SHP77 treated with DMSO at 0.1 percent for 48 hours (cell line): ENCODE measurements at places on chromosomes 2 and 18.

GRCh38 chr2:175097297-175097696 is 70.7 kb downstream of the ATF2 start:
- DNase-seq: no peak

GRCh38 chr18:8423051-8423557 is 186.1 kb upstream of the RAB12 start:
- no peak for DNase-seq

DNA sequence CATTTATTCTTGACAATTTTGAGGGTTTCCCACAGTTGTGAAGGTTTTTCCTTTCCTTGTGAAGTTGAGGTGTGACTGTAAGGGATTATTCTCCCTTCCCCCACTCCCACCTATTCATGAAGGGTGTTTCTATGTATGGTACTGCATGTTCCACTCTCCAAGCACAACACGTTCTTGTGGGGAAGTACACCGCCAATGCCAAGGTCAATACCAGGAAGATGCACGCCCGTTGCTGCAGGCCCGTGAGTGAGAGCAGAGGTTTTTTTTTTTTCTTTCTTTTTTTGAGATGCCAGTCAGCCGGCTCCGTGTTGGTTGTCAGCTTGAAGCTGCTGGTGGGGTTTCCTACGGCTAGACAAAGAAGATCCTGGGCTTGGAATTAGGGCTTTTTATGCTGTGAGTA is 38.6 kb upstream of the EPHA4 start:
- DNase-seq: no peak

DNA sequence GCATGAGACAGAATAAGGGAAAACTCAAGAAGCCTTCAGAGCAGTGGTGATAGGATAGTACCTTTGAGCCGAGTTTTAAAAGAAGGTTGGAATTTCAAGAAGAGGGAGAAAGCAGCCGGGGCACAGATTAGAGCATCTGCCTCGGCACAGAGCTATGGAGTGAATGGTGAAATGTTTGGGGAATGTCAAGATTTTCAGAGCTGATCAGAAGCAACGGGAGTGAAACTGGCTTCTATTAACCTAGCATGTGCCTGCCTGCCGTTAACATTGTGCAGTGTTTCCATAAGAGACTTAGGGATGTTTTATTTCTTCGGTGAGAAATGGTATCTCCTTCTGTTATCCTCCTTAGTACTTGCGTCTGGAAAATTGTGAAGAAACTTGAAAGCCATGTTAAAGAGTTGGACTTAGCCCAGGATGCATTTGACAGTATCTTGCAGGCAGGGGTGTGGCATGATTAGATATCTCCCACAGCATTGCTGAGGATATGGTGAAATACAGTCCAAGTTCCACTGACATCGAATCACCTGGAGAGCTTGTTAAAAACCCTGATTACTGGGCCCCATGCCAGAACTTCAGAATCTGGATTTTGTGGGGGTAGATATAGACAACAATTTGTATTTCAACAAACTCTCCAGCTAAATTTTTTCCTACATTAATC is 96.8 kb upstream of the PPP1CB start:
- DNase-seq: no peak

DNA sequence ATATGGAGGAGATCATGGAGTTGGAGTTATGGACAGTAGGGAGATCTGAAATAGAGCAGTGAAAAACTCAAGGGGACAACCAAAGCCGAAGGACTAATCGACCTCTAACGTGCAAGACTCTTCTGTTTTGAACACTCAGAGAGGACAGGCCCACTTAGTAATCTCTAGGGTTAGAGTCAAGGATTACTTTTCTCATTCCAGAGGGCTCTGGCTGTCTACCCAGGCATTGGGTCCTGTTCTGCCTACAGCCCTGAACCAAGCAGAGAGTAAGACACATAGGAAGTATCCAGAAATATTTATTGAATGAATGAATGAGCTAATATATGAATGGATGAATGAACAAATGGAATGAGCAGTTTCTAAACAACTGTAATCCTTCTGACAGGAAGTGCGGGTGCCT is 50.3 kb upstream of the PKDCC start:
- no peak for DNase-seq

GRCh38 chr18:27235218-27235870 is 50.2 kb upstream of the CHST9 start:
- DNase-seq: no peak

DNA sequence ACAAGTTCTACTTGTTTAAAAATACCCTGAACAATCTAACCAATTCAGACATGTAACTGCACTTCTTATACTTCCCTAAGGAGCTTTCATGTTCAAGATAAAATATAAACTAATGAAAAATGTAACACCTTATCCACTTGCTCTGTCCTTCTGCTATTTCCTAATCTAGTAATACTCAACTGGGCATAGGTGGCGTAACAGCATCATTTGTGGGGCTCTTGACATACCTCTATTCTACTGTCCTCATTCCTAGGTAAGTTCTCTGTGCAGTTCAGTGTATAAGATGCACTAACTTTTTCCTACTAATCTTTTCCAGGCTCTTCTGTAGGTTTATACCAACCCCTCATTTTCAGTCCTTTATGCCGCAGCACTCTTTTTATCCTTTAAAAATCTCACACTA is 36.7 kb downstream of the PRKD3 start:
- no peak for DNase-seq

DNA sequence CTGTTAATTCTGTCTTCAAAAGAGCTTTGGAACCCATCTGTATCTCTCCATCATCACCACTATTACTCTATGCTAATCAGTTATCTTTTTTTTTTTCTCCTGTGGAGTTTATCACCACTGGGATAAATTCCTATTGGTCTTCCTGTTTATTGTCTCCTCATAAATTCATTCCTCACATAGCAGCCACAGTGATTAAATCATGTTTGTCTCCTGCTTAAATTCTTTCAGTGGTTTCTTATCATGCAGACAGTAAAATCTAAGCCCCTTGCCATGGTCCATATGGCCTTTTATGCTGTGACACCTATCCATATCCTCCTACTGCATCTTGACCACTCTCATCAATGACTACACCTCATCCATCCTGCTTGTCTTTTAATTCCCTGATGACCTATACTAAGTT is 239.8 kb upstream of the ZEB2 start:
- no peak for DNase-seq

DNA sequence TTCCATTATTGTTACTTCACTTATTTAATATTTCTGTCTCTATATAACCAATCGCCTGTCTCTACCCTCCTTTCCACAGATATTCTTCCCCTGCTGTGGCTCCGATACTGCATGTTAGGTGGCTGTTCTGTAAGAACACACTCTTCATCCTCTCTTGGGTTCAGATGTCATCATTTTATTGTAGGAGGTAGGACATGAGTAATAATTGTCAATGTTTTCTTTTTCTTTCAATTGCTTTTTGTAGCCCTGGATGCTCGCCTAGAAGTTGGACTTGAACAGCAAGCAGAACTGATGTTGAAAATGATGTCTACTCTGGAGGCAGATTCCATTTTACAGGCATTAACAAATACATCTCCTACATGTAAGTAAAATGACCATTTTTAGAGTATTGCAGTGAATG is 128.6 kb downstream of the BIRC6 start:
- DNase-seq: no peak

DNA sequence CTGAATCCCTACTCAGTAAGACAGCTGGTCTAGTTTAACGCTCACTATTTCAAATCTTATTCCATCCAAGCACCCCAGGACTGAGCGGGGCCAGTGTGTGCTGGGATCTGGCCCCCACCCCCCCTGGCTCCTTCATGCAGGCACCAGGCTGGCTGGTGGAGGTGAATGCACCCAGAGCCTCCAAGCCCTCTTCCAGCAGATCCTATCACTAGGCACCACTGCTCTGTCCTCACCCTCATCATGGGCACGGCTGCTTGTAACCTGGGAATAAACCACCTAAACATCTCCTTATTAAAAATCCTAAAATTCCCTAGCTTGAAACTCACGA is 194.3 kb downstream of the ARL4C start:
- DNase-seq: no peak

GRCh38 chr2:41127351-41127750 is 675.5 kb upstream of the SLC8A1 start:
- no peak for DNase-seq

GRCh38 chr2:210188755-210189154 is 17.5 kb upstream of the KANSL1L start:
- no peak for DNase-seq

DNA sequence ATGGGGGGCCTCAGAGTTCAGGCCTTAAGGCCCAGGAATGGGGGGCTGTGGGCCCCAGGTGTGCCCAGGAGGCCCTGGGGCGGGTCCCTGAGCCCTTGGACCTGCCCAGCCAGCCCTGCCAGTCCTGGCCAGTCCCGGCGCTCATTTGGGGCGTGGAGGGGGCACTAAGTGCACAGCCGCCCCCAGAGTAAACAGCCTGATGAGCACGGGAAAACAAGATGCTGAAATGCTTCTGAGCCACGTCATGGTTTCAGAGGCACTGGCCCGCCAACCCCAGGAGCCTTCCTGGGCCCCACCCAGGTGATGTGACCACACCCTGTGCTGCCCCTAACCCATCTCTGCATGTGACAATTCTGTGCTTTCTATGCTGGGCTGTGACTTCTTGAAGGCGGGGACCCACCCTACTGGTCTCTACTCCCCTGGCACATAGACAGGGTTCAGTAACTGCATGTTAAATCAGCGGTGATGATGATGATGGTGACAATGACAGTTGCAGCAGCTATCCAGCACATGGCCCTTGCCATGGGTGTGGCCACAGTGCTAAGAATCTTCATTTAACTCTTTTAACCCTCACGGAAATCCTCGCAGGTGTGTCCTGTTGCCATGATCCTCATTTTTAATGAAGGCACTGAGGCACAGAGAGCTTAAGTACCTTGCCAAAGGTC is 28.1 kb upstream of the ASPRV1 start:
- DNase-seq: no peak

GRCh38 chr2:214542866-214543265 is 132.0 kb downstream of the VWC2L start:
- DNase-seq: no peak

DNA sequence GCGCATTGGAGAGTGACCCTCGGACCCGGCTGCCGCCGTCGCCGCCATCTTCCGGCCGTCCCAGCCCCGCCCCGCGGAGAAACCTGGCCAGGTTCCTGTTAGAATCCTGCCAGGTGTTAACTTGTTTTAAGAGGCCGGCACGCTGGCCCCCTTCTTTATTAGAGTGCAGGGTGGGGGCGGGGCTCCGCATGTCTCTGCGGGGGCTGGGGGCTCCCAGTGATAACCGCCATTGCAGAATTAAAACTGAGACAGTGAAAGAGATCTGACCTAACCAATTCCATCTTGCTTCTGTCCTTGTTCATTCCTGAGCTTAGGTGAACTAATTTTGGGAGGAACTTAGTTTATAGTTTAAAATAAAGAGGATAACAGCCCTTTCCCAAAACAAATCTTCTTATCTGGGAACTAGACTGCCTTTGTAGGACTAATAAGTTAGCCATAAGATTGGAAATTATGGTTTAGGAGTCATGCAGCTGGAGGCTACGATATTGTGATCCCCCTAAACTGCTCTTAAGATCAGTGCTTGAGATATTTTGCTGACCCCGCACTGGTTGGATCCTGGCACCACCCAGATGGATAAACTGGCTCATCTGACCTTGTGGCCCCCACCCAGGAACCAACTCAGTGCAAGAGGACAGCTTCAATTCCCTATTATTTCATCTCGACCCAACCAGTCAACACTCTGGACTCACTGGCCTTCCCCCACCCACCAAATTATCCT is 543 bp upstream of the STARD7 start:
- no peak for DNase-seq

DNA sequence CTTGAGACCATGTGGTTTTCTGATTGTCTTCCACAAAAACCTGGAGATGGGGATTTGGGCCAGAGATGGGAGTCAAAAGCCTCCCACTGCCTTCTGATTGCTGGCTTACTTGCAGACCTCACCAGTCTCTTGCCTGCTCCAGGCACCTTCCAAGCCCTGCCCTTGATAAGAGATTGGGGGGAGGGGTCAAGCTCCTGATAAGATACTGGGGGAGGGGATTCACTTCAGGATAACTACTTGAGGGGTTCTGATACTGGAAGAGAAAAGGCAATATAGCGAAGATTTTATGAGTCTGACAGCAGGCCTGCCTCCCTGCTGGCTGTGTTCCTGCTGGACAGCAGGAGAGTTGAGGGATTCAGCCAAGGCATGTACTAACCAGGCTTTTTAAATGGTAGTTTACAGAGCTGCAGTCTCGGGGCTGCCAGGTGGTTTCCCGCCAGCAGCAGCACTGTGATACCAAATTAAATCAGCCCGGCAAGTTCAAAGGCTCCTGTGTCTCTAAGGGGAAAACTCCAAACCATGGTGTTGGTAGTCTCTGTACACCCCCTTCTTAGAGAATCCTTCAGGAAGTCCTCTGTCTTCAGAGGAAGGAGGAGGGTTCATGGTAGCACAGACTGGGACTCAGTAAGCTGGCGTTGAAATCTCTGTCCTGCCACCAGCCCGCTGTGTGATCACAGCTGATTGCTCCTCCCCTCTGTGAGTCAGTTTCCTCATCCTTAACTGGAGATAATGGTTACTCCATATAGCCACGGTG is 58.3 kb downstream of the FBXO36 start:
- no peak for DNase-seq

- DNase-seq: no peak
Measured at GRCh38 chr2:107627164-107627563, 199.5 kb upstream of the RGPD4 start.

DNA sequence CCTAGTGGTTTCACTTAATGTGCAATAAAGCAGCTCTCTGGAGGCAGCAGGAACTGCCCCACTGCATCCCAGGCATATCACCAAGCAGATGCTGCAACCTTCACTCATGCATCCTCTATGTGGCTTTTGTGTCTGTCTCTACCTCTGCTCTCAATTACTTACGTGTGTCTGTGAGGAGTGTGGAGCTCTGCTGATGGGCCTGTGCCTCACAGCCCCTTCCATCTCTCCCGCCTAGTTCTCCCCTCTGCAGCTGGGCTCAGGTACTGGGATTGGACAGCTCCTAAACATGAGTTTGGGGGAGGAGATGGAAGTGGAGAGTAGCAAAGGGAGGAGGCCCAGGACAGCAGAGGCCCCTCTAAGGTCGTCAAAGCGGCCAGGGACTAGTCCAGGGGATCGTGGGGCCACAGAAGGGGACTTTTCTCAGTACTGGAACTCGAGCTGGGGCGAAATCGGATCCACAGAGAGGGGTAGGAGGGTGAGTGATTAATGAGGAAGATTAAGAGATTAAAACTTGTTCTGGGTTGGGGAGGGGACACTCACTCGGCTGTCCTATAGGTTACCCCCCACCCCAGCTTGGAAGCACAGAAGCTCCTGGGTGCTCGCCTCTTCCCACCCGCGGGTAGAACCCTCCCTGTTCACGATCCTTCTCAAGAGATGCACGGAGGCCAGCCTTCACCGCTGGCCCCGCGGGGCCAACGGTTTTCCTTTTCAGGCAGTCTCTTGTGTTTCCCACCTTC is 2.1 kb upstream of the LBX2 start:
- DNase-seq: no peak

- no peak for DNase-seq
Measured at GRCh38 chr2:112199188-112199587, 55.7 kb downstream of the ZC3H8 start.

DNA sequence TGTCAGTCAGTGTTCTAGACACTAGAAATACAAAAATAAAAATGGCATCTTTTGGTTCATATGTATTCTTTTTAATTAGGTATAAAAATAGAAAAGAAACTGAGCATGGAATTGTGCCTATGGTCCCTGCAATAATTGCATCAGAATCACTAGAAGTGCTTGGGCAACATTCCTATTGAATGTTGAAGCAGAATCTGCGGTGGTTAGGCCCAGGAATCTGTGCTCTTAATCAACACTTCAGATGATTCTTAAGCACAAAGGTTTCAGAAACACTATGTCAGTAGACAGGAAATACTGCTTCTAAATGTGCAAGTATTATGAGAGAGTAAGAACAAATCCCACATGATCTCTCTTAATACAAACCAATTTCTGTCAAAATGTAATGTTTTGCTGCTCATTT is 20.3 kb upstream of the RBBP8 start:
- DNase-seq: no peak

- no peak for DNase-seq
Measured at GRCh38 chr2:191892391-191892790, 45.5 kb upstream of the CAVIN2 start.
